BE2C (cell line): ENCODE measurements at places on chromosomes 4 and X.

GRCh38 chr4:181608181-181608580 lies 635.0 kb upstream of the TENM3 start:
- no peak for DNase-seq

- no peak for DNase-seq
Observed at GRCh38 chrX:103309860-103310554, 783 bp downstream of the BEX2 start.

- DNase-seq = peak; percentile 30
Observed at GRCh38 chr4:5971078-5971450, 47.2 kb downstream of the C4orf50 start.

- DNase-seq = no peak
Observed at GRCh38 chr4:180610324-180610723, 1632.9 kb upstream of the TENM3 start.

DNA sequence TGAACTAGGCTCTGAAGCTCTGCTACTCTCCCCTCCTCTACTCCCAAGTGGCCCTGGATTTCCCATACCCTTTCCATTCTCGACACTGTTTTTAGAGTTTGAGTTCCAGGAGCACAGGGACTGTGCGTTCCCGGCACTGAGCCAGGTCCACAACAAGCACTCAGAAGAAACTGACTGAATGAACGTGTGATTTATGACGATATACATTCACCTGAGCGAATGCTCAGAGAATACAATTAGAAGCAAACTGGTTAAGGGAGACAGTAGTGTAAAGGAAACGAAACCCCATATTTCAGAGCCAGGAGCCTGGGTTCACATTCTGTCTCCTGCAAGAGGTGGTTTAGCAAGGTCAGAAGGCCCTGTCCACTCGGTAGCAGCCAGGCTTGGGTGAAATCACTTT lies 1.4 kb upstream of the KIAA0232 start:
- no peak for DNase-seq

DNA sequence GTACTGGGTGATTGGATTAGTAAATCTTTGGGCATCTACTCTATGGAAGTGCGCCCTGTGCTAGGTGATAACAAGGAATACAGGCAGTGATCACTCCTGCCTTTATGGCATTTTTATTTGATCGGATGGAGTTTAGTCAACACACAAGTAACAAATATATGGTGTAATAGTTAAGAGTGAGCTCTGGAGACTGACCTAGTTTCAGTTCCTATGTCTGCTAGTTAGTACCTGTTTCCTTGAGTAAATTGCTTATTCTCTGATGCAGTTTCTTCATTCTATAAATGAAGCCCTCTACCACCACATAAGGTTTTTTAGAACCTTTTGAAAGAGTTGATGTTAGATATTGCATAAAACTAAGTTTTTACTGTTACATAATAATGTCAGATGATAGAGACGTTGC lies 134.6 kb downstream of the KDM6A start:
- DNase-seq = no peak

DNA sequence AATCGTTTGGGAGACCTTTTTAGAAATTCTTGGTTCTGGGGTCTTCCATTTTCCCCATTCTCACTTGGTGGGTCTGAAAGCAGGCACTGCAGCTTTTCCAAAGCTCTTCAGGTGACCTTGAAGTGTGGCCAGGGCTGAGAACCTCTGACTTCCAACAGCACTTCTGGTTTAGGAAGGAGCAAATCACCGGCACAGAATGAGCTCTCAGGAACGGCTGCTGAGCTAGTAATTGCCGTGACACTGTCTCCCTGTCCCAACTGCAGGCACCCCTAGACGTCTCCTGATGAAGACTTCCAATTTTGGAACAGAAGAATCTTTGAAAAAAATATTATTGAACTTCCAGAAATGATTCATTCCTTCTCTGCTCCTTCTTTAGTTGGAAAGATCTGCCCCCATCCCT lies 31.3 kb downstream of the CD38 start:
- no peak for DNase-seq

DNA sequence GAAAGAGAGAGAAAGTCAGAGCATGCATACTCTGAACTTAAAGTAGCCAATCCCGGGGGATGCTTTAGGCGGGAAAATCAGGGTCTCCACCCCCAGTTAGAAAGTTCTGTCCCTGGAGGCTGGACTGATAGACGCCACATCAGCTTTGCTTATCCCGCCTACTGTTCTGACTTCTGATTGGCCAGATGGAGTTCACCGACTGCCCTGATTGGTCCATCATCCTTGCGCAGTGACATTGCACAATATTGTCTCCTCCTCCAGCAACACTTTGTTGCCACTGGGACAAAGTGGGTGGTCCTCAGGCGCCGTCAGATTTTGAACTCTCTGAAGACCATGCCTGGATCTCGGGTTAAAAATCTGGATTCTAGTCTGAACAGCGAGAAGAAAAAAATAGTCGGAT lies 50.3 kb downstream of the SSX3 start:
- no peak for DNase-seq

DNA sequence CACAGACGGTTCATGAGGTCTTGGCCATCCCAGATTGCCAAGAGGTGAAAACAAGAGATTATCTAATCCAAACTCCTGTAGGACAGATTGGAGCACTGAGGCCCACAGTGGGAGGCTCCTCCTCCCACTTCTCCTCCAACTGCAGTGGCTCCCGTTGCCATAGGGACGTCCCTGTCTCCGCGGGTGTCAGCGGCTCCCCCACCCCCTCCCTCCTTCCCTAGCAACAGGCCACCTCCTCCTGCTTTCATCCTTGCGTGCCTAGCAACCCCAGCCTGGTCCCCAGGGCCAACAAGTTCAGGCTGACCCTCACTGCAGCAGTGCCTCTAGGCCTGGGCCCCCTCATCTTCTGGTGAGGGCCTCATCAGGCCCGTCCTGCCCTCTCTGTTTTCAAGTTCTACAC lies 6.8 kb upstream of the IQSEC2 start:
- peak; percentile 84 for DNase-seq

DNA sequence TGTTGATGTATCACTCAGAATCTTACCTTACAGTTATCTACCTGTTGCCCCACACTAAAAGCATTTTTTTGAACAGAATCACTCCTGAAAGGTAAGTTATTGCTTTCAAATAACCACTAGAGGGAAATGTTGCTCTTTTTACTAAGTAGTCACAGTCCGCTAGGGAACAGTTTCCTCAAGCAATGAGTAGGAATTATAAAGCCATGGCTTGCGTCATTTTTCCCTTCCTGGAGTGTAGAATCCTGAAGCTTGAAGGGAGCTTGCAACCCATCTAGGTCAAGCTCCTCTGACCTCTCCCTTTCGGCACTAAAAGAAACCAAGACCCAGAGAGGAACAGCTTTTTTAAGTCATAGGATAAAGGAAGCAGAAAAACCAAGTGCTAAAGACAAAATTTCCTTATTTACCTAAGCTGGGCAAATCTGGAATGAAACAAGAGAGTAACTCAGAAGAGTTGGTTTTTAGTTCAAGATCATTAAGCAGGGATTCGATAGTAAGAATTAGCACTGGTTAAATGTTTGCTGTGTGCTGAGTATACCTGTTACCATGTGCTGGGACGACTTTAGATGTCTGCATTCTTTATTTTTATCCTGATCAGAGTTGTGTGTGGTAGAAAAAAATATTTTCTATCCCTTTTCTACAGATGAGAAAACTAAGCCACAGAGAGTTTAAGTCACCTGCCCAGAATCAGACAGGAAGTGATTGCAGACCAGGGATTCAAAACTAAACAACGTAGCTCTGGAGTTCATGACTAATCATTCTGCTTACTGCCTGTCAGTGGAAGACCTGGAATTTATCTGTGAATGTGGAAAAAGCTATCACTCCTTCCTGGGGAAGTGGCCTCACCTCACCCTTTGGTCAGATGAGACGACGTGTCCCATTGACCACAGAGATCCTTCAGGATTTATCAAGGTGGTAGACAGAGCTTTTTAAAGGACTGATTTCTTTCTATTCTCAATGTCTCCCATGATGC lies 631.5 kb downstream of the RAB28 start:
- no peak for DNase-seq

GRCh38 chr4:1975880-1976279 lies 32.9 kb downstream of the NELFA start:
- DNase-seq = no peak

- DNase-seq = no peak
Observed at GRCh38 chrX:8971116-8971515, 62.8 kb downstream of the FAM9B start.
